ENCODE measurements at places on chromosomes 12 and 14.

DNA sequence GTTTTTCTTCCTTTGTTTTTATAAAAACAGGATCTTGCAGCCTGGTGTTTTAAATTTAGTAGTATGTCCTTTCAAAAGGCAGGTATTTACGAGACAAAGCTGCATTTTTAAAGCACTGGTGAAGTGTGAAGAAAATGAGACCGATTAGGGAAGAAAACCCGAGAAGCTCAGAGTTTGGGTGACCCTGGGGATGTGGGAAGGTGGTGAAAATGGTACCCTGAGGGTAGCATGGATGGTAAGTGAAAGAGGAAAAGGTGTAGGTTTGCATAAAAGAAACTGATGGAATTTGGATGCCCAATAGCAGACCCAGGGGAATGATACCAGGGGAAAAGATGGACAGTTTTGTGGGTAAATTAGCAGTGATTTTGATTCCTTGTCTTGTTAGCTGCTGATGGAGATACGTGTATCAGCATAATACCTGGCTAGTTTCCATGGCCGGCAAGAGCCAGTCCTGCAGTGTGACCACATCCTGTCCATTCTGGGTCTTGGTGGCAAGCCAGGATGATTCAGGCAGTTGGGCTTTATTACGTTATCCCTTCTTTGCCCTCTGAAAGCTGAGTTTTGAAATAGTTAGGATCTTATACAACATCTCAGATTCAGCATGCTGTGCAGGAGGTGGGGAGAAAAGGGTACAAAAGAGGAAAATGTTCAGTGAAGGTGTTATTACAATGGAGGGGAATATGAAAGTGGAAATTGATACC is 8.9 kb downstream of the BICD1 start:
- peak; percentile 94 for DNase-seq

GRCh38 chr12:110993434-110993833 is 73.1 kb upstream of the MYL2 start:
- DNase-seq = no peak

DNA sequence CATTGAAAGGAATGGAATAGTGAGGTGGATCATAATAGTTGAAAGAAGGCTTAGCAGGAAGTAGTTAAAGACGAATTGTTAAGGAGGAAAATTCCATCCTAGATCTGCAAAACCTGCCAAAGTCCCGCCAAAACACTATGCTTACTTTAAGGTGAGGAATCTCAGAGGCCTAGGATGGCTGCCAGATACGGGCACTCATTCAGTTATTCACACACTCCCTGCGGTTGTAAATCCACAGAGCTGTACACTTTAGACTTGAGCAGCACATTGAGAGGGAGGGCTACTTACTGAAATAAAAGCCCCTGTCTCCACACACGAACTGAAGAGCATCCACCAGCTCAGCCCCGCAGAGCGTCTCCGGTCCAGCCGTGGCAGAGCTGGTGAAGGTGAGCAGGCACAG is 5.0 kb downstream of the IGF1 start:
- DNase-seq = no peak

GRCh38 chr14:88384718-88385117 is 739 bp upstream of the SPATA7 start:
- DNase-seq = no peak

Data from kidney epithelial cell (primary cell).